ENCODE measurements at places on chromosomes 11 and 22.

GRCh38 chr11:26993965-26994457, at the start of gene FIBIN:
Gene FIBIN (plus strand): TSS chr11:26994112. CDS start chr11:26994527, 415 bp downstream.
- DNase-seq: no peak

GRCh38 chr22:36286096-36286957, 33.4 kb downstream of the APOL1 start:
- DNase-seq: no peak

DNA sequence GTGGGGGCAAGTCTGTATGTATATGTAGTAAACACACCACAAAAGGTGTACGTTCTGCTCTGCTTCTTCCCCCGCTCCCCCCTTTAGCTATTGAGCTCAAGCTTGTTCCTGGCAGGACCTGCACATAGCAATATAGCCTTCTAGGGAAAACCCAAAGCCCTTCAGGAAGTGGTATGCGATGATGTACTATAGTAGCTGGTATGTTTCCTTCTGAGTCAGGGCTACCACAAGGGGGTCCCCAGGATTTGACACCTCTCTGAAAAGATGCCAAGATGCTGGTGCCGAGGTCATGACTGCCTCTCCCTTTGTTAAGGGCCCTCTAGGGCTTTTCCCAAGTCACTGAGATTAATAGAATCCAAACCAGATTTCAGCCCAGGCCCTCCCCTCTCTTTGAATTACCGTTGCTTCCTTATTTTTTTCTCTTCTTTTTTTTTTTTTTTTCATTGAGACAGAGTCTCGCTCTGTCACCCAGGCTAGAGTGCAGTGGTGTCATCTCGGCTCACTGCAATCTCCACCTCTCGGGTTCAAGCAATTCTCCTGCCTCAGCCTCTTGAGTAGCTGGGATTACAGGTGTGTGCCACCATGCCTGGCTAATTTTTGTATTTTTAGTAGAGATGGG, 268.4 kb downstream of the ETS1 start:
- no peak for DNase-seq

GRCh38 chr11:47306484-47306844, 36.5 kb downstream of the MADD start:
- DNase-seq: no peak

DNA sequence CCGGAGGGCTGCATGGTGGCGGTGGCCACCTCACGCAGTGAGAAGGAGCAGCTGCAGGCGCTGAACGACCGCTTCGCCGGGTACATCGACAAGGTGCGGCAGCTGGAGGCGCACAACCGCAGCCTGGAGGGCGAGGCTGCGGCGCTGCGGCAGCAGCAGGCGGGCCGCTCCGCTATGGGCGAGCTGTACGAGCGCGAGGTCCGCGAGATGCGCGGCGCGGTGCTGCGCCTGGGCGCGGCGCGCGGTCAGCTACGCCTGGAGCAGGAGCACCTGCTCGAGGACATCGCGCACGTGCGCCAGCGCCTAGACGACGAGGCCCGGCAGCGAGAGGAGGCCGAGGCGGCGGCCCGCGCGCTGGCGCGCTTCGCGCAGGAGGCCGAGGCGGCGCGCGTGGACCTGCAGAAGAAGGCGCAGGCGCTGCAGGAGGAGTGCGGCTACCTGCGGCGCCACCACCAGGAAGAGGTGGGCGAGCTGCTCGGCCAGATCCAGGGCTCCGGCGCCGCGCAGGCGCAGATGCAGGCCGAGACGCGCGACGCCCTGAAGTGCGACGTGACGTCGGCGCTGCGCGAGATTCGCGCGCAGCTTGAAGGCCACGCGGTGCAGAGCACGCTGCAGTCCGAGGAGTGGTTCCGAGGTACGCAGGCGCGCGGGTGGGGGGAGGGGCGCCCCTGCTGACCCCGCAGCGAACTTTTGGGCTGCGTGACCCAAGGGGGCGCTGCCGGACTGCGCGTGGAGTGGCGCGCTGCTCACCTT, 670 bp downstream of the NEFH start:
- DNase-seq: no peak

GRCh38 chr22:35344956-35345690, 35.8 kb upstream of the HMOX1 start:
- no peak for DNase-seq

GRCh38 chr11:36532941-36533601, 23.0 kb upstream of the TRAF6 start:
- no peak for DNase-seq

- no peak for DNase-seq
These were observed 1.3 kb upstream of the SCARF2 start for GRCh38 chr22:20438678-20439492.

- no peak for DNase-seq
These were observed 139.5 kb upstream of the TTC12 start for GRCh38 chr11:113174882-113175281.

- no peak for DNase-seq
These were observed 1057.0 kb upstream of the CNTN5 start for GRCh38 chr11:97963528-97964331.

- DNase-seq: no peak
These were observed 2.8 kb downstream of the KCTD14 start for GRCh38 chr11:78020246-78020645.

- no peak for DNase-seq
These were observed 35.1 kb downstream of the TRIM29 start for GRCh38 chr11:120102864-120103122.

DNA sequence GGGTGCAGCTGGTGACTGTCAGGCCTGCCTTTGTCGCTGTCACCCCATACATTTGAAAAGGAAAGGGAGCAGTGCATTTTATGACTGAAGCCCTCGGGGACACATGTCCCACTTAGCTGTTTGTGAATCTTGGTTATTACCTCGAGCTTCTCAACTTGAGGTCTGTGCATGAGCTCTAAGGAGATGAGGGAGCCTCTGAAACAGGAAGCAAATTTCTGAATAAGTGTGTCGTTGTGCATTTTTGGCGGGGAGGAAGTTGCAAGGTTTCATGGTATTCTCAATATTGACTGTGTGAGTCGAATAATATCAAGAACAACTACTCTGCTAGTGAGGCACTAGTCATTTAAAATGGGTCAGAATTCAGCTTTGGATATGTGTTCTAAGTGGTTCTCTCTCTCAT, 149.7 kb upstream of the PLET1 start:
- DNase-seq: no peak

DNA sequence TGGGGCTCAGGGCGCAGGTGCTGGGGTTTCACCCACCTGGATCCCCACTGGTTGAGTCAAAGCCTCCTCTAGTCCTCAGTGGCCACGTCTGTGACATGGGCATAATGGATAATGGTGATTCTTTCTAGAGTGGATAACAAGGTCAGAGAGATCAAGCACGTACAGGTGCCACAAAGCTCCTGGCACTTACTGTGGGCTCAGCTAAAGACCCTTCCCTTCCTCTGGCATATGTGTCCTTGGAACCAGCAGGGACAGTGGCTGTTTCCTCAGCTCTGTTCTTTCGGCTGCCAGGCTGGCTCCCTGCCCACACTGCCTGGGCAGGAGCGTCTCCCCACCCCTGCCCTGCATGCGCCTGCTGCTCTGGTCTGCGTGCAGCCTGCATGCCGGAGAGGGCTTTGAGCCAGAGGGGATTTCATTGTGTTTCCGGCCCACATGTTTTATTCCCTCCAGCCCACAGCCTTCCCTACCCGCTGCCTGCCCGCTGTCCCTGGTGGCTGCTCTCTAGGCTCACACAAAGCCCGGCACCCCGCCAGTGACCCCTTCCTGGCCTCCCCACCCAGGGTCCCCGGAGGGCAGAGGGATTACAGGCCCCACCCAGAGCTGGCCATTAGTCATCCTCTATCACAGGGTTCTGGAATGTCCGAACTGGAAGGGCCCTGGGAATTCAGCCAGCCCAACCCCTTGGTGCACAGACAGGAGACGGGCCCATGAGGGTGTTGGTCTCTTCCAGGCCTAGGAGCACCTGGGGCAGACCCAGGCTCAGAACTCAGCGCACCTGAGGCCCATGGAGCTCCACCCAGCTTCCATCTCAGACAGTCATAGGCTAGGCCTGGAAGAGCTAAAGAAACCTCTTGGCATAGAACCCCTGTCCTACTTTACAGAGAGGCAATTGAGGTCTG, 55.3 kb upstream of the GCAT start:
- no peak for DNase-seq

DNA sequence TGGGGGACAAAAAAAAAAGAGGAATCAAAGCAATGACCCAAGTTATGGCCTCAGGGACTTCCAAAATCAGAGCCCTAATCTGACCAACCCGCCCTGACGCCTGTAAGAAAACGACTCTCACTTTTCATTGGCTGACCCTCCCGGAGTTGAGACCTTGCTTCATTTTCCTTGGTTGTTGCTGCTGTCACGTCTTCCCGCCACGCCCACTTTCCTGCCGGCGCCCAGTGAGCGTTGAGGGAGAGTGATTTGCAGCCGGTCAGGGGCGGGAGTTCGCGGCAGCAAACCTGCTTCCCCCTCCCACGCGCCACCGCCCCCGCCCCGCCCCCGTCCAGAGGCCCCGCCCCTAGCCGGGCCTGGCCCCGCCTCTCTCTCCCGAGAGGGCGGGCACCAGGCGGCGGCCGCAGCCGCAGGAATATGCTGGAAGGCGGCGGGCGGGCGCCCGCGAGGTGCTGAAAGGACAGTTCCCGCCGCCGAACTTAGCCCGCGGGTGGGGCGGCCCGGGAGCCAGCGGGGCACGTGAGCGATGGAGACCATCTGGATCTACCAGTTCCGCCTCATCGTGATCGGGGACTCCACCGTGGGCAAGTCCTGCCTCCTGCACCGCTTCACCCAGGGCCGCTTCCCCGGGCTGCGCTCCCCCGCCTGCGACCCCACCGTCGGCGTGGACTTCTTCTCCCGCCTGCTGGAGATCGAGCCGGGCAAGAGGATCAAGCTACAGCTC, at the start of gene RAB39A:
Gene RAB39A, plus strand, starts transcription at position 403 of the 721 bp plus-strand sequence. Its CDS starts 121 bp downstream, at position 524.
- no peak for DNase-seq

GRCh38 chr11:13061294-13061990, 52.3 kb downstream of the RASSF10 start:
- no peak for DNase-seq

- DNase-seq: no peak
These were observed 451.3 kb downstream of the METTL15 start for GRCh38 chr11:28559492-28559891.

DNA sequence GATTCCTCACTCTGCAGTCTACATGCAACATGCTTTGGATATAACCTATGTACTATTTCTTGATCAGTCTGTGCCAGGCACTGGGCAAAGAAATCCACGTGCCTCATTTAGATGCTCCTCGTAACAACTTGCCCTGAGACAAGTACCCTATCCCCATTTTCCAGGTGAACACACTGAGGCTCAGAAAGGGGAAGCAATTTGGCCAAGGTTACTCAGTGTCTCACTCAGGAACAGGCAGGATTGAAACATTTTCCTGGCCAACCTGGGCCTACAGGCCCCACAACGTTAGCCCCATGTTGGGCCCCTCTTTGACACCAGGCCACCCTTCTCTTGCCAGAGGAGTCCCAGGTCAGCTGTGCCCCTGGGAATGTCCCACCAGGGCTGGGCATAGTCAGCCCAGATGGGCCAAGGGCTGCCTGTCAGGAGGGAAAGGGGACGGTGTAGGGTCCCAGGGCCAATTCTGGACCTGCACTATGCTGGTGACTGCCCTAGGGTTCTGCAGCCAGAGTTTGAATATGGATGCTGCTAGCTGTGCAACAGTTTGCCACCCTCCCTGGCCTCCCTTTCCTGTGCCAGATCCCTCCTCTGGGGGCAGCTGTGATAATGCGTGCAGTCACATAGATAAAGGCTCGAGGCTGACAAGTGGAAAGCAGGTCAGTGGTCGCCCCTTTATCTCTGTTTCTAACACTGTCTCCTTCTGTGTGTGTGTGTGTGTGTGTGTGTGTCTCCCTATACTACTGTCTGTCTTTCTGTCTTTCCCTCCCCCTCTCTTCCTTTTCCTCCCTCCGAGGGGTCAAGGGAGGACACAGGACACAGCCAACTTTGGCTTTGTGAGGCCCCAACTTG, 10.4 kb upstream of the EMID1 start:
- DNase-seq: no peak

GRCh38 chr11:114433376-114433775, 5.9 kb upstream of the REXO2 start:
- DNase-seq: no peak

DNA sequence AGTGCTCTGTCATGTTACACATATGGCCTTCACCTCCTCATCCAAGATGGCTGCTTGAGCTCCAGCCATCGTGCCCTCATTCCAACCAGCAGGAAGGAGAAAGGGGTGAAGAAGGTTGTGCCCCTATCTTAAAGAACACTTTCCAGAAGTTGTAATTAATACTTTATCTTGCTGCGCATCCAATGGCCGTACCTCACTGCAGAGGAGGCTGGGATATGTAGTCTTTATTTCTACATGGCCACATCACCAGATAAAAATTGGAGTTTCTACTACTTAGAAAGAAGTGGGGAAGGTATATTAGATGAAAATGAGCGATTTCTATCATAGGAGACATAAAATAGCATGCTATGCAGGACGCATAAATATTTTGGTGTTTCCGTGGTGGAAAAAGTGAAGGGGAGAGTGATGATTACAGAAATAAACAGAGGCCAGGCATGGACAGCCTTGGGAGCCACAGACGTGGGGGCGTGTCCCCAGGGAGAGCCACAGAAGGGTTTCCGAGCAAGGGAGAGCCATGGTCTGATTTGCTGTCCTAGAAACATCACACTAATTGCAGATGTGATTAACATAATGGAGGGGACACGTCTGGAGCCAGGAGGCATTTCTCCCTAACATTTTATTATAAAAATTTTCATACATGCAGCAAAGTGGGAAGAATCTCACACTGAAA, 8.8 kb upstream of the MB start:
- no peak for DNase-seq

GRCh38 chr11:11898648-11899047, 56.9 kb downstream of the USP47 start:
- no peak for DNase-seq

GRCh38 chr11:101509922-101510321, 73.9 kb downstream of the TRPC6 start:
- no peak for DNase-seq

DNA sequence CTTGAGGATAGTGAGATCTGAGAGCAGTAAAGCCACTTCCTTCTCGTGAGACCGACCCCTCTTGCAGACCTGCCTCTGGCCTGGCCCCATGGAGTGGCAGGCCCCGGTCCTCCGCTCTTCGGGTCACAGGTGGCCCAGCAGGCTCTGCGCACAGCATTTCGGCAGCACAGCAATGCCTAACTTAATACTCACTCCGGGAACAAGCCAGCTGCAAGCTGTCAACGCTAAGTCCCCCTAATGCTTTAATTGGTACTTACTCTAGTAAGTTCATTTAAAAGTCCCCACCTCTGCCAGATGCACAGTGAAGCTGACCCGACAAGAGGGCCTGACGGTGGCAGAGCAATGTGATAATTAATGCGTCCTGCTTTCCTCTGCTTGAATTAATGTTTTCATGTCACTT, 349.3 kb upstream of the B3GAT1 start:
- no peak for DNase-seq
